ENCODE measurements at places on chromosomes 1 and 21.

- DNase-seq, result no peak
These were observed 44.8 kb downstream of the UCHL5 start for GRCh38 chr1:193014400-193014799.

DNA sequence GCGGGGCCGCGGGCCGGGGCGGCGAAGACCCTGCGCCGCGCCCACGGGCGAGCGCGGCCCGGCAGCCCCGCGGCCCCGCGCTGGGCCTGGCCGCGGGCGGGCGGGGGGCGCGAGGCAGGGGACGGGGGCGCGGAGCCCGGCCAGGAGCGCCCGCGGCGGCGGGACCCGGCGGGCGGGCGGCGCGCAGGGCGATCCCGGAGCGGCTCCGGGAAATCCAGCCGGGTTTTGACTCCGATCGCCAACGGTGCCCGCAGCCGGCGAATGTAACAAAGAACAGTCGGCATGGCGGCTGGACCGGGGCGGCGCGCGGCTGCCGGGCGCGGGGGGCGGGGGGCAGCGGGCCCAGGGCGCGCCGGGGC lies 334 bp downstream of the PRDM15 start:
- peak; percentile 53 for DNase-seq

DNA sequence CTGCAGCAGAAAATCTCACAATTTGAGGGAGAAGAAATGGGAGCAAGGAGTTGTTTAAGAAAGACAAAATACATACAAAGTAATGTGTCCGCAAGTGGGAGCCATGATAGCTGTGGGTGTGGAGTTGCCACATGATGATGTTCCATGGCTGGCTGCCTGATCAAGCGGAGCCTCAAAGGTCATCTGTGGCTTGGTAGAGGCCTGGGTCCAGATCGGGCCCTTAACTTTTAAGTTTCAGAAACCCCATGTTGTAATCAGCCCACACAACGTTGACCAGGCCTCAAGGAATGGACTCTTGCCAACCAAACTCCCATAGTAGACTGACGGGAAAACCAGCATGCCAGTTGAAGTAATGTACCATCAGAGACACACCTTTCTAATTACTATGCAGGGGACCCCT lies 64.7 kb upstream of the ANGPTL1 start:
- no peak for DNase-seq

- no peak for DNase-seq
These were observed 1.7 kb upstream of the TMEM51 start for GRCh38 chr1:15151871-15152270.

GRCh38 chr1:80987106-80987505 lies 813.6 kb upstream of the ADGRL2 start:
- no peak for DNase-seq

DNA sequence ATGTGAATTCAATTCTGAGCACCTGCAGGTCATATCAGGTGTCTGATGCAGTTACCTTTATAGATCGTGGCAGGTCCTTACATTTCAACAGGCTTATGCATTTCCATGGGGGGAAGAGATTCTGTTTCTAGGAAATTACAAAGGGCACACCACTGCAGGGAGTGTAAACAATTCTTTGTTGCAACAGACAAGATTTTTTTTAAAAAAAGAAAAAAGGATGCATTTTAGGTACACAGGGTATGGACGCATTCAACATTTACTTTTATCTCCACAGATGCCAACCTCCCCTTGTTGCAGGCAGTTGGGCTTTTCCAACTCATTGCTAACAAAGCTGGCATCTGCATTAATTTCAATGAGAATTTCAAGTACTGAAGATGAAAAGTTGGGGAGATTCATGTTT lies 13.5 kb upstream of the TEKT2 start:
- DNase-seq, result no peak

GRCh38 chr1:174747613-174748012 lies 252.1 kb upstream of the CACYBP start:
- no peak for DNase-seq

GRCh38 chr1:226827458-226827857 lies 43.0 kb upstream of the PSEN2 start:
- no peak for DNase-seq

DNA sequence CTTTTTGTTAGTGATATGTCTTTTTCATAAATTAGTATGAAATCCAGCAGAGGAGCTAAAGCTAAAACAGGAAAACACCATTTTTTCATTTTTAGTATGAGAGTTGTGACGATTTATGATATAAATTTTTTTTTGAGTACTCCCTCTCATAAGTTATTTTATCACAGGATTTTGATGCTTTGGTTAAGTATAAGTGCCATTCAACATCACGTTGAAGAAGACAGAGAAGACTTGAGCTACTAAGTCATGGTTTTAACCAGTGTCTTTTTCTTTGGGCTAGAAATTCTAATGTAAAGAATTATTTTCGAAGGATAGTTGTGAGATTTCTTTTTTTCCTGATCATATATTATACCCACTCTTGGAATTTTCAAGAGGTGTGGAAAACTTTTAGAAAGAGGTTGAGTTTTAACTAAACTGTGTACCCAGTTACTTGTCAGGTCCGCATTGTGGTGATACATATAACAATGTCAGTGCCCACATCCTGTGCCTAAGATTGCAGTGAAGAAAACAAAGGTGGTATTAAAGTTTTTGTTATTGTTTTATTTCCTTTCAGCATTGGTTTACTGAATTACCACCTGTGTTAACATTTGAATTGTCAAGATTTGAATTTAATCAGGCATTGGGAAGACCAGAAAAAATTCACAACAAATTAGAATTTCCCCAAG lies 93.8 kb downstream of the USP25 start:
- DNase-seq, result no peak

- DNase-seq, result no peak
These were observed 68.4 kb downstream of the LUZP1 start for GRCh38 chr1:23100074-23100748.

GRCh38 chr1:237712082-237712481 lies 178.6 kb downstream of the ZP4 start:
- no peak for DNase-seq

DNA sequence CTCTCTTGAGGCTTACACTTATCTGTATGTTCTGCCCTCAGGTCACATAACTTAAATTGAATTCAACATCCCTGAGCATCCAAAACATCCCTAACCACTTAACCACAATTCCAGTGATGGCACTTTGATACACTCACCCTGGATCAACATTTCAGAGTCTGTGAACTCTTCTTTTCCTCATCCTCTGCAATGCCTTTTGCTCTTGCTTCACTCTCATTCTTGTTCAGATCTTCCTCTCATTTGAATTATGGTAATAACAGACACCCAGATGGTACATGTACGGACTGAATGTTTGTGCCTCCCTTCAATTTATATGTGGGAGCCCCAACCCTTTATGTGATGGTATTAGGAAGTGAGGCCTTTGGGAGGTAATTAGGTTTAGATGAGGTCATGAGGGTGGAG lies 33.4 kb downstream of the PTGER3 start:
- DNase-seq, result no peak

GRCh38 chr1:54276617-54277450 lies 76.9 kb downstream of the MRPL37 start:
- no peak for DNase-seq

DNA sequence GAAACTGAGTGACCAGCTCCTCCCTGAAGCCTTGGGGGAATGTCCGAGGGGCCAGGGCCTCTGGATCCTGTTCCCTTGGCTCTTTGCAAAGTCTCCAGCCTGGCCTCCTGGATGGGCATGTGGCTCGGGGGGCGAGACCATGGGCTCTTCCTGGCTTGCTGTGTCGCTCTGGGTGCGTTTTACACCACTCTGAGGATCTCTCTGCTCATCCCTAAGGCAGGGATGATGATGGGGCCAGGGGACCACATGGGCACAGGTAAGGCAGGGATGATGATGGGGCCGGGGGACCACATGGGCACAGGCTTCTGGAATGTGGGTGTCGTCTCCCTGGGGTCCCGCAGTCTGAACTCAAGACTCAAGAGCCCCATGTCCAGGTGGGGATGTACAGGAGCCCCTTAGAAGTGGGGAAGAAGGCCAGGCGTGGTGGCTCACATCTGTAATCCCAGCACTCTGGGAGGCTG lies 17.7 kb downstream of the TP73 start:
- no peak for DNase-seq

DNA sequence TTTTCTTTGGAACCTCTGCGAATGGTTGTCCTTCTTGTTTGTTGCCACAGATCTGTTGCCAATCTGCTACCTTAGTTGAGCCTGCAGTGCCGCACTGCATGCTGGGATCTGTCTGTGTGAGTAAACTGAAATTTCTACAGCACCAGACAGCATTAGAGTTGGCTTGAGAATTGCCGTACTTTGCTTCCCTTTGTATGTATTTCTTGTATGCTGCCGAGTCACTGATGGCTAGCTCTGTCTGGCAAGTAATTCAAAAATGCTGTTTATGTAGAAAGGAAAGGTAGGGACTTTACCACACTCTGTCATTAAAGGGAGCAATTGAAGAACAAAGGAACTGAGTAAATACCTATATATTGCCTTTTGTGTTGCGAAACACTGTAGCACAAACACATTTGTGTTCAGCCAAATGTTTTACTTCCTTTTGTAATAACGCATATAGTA lies 857.4 kb downstream of the USP25 start:
- DNase-seq, result no peak

GRCh38 chr1:150173141-150173585 lies 23.4 kb downstream of the PLEKHO1 start:
- DNase-seq, result no peak

GRCh38 chr1:240836271-240836670 lies 224.3 kb upstream of the GREM2 start:
- no peak for DNase-seq

DNA sequence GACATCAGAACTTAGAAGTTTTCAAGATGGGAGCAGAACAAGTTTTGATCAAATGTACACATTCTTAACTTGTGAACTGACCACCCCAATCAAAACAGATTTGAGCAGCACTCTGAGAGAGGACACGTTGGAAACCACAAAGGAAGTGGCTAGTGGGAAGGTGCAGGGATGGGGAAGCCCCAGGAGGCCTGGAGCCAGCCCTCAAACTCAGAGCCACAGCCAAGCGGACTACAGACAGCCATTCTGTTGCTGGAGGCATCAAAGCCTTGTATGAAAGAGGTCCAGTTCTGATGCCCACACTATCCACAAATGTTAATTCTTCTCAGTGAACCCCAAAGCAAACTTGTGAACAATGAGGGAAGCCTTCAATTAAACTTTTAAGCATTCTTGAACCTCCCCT lies 143.6 kb upstream of the RAB4A start:
- DNase-seq, result no peak

- no peak for DNase-seq
These were observed 20.2 kb downstream of the CAPZB start for GRCh38 chr1:19465123-19465522.

DNA sequence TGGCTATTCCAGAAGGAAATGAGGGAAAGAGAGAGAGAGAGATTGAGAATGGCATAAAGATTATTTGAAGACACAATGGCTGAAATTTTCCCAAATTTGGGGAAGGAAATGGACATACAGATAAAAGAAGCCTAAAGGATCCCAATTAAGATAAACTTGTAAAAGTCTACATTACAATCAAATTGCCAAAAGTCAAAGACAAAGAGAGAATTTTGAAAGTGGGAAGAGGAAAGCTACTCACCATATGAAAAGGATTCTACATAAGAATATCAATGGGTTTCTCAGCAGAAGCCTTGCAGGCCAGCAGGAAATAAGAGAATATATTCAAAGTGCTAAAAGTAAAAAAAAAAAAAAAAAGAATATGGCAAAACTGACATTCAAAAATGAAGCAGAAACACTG lies 233.0 kb upstream of the NFIA start:
- no peak for DNase-seq

GRCh38 chr1:71921935-71922559 lies 360.3 kb downstream of the NEGR1 start:
- DNase-seq, result no peak

- DNase-seq, result no peak
These were observed 66.3 kb downstream of the CACHD1 start for GRCh38 chr1:64535938-64536835.

DNA sequence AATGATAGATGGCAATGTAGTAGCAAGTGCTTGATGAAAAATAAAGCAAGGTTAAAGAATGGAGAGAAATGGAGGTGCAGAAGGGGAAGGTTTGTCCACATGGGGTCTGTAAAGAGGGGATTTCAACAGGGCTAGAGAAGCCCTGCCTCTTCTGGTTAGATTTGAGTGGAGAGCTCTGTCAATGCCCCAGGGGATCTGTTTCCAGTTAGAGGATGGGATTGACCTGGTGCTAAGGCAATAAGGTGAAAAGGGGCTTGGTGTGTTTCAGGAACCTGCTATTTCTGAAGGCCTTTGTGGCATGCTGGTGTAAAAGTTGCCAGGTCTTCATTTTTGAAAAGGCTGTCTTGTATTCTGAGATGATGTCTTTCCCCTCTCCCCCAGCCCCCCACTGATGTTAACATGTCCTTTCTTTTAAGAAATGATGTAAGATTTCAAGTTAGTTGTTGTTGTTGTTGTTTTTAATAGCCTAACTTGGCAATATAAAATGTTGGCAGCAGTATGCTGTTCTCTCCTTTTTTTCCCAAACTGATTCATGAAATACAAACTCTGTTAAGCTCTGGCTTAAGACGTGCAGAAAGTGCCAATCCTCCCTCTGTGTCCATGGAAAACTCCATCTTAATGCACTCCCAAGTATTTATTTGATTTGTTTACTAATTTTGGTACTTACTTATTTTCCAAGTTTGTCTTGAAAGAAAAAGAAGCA lies 370.3 kb upstream of the ADGRL2 start:
- no peak for DNase-seq

GRCh38 chr1:156423422-156424352 lies 54.7 kb downstream of the RHBG start:
- no peak for DNase-seq

GRCh38 chr1:178548108-178548507 lies 35.2 kb downstream of the TEX35 start:
- no peak for DNase-seq

- no peak for DNase-seq
These were observed 14.7 kb upstream of the DISC1 start for GRCh38 chr1:231611851-231612250.

DNA sequence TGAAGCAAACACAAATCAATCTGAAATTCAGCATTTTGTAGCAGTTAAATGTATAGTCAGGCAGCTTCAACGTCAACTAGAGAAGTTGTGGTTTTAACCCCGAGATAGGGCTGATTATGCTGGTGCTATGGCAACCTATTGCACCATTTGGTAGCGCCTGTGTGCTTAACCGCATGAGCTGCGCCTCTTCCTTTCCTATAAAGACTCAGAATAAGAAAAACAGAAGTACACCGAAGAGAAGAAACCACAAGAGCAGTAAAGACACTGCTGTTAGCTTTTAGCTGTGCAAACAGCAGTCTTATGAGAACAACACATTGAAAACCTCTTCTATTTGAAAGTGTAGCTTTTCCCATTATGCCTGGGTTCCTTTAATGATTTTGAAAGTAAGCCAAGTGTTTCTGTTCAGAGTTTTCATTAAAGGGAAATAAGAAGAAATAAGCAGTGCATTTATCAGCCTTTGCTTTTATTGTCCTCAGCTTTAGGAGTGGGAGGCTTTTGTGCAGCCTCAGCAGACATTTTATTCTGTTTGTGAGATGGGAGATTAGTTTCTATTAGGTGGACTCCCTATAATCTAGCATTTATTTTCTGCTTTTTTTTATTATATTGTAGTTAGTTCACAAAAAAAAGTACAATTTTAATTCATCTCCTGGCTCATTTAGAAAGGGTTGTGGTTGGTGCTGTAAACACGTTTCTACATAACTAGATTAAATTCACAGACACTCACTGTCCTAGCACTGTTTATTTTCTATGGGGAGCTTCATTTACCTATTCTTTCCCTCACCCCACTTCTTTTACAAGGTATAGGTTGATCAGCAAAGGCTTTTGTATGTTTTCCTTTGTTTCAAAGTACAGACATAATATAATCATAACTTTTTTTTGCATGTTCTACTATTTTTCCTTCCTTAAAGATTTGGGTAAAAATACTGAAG lies 43.3 kb downstream of the PTPRC start:
- DNase-seq, result no peak

- DNase-seq, result no peak
These were observed 141.3 kb downstream of the ASTN1 start for GRCh38 chr1:177023249-177023648.

- DNase-seq, result no peak
These were observed 396.2 kb upstream of the DUSP10 start for GRCh38 chr1:222138095-222138494.
